Osteoblast (primary cell): ENCODE measurements at places on chromosomes 3 and 15.
A peak's percentile ranks its signal among the peaks of the same experiment; 100 is the strongest.

GRCh38 chr3:118705487-118706219 is 329.0 kb downstream of the IGSF11 start:
- DNase-seq: no peak
- H3K27me3 ChIP-seq: no peaks in the 10 kb centered on the region
- H3K4me3 ChIP-seq: no peak overlapping the region
- H3K36me3 ChIP-seq: no peaks in the 10 kb centered on the region
- no peaks in the 10 kb centered on the region for H3K4me1 ChIP-seq

DNA sequence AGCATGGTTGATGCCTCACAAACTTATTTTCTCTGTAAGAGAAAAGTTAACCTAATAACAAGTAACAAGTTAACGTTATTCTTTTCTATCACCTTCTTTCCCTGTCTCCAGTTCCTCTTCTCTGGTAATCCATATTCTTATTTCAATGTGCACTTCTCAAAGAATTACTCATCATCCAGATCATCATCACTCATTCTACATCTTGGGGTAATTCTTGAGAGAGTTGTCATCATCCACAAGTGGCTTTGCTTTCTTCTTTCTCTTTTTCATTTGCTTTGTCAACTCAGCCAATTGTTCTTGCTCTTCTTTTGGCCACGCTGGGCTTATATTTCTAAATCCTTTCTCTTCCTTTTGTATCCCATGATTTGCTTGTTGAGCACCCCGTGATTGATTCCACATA is 20.8 kb upstream of the RNF111 start:
- peak; percentile 84 for DNase-seq
- no peak overlapping the region for H3K27ac ChIP-seq
- H3K4me3 ChIP-seq: no peak overlapping the region
- no peaks in the 10 kb centered on the region for H3K27me3 ChIP-seq
- peaks cover 13% of the 10 kb centered on the region for H3K4me1 ChIP-seq

- no peak overlapping the region for H3K27ac ChIP-seq
- H3K4me1 ChIP-seq: no peaks in the 10 kb centered on the region
- H3K4me3 ChIP-seq: no peak overlapping the region
- no peaks in the 10 kb centered on the region for H3K27me3 ChIP-seq
Observed at GRCh38 chr15:91255670-91256192, 155.7 kb downstream of the SV2B start.

GRCh38 chr3:30317561-30317960 is 288.8 kb upstream of the TGFBR2 start:
- H3K4me1 ChIP-seq: peaks cover 21% of the 10 kb centered on the region
- H3K36me3 ChIP-seq: no peaks in the 10 kb centered on the region
- no peaks in the 10 kb centered on the region for H3K27me3 ChIP-seq
- H3K27ac ChIP-seq: peak overlapping the region; percentile 6

GRCh38 chr15:101599091-101599490 is 53.1 kb downstream of the TM2D3 start:
- DNase-seq: no peak
- no peak overlapping the region for H3K27ac ChIP-seq
- H3K4me3 ChIP-seq: no peak overlapping the region
- H3K4me1 ChIP-seq: no peaks in the 10 kb centered on the region

GRCh38 chr3:152176241-152176640 is 92.5 kb upstream of the MBNL1 start:
- no peak for DNase-seq
- no peaks in the 10 kb centered on the region for H3K27me3 ChIP-seq
- H3K4me3 ChIP-seq: no peak overlapping the region
- H3K27ac ChIP-seq: peak overlapping the region; percentile 72

- H3K4me1 ChIP-seq: no peaks in the 10 kb centered on the region
- H3K4me3 ChIP-seq: no peak overlapping the region
- no peaks in the 10 kb centered on the region for H3K27me3 ChIP-seq
Observed at GRCh38 chr3:82376883-82377282, 615.4 kb upstream of the GBE1 start.

- no peak overlapping the region for H3K27ac ChIP-seq
- no peak for DNase-seq
- no peak overlapping the region for H3K4me3 ChIP-seq
- H3K27me3 ChIP-seq: no peaks in the 10 kb centered on the region
Observed at GRCh38 chr3:43087249-43087776, 18.6 kb downstream of the POMGNT2 start.

GRCh38 chr3:192920411-192920810 is 2.8 kb upstream of the MB21D2 start:
- H3K27me3 ChIP-seq: no peaks in the 10 kb centered on the region
- no peaks in the 10 kb centered on the region for H3K36me3 ChIP-seq
- no peak overlapping the region for H3K27ac ChIP-seq
